ENCODE measurements at places on chromosomes 12 and 14.

- DNase-seq = peak; percentile 63
These were observed 100.7 kb downstream of the ITPR2 start for GRCh38 chr12:26732005-26732908.

DNA sequence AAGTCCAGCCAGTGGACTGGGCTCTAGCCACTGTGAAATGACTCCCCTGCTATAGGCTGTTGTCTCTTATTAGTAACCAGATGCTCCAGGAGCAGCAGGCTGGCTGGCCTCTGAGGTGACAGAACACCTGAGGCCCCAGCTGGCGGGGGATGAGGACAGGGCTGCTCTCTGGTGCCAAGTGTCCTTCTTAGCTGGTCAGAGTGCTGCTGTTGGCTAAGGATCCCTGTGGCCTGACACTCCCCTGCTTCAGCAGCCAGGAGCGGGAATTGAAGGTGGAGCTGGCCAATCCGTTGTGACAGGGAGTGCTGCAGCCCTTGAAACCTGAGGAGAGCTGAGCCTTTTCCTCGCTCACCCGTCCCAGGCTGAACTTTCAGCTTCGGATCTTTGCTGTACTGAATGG is 30.7 kb downstream of the TMEM229B start:
- no peak for DNase-seq

DNA sequence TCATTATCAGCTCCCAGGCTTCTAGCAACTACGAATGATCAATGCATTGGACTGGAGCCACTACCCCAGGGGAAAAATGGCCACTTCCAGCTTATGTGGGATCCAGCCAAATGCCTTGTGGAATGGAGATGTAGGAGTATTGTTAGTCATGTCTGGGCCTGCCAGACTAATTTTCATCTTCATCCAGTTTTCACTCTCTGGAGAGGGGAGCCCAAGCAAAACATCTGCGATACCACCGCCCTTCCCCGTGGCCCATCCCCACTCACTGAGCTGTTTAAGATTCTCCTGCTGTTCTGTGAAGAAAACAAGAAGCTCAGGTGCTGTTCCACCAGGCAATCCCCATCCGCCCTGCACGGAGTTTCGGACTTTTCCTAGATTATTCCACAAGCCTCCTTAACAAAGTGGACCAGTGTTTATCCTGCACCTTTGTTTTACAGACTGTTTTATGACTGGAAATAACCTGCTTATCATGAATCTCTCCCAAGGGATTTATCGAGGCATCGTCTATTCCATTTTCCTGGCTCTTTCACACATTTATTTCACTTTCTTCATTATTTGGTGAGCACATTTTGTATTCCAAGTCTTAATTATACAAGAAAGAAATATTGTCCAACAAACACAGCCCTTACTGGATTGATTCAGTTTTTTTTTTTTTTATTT is 35.5 kb upstream of the MAX start:
- DNase-seq = no peak

- DNase-seq = no peak
These were observed 1781.1 kb upstream of the SEL1L start for GRCh38 chr14:83314764-83315163.
